Fibroblast of skin of scalp (primary cell): ENCODE measurements at places on chromosomes 4 and X.

DNA sequence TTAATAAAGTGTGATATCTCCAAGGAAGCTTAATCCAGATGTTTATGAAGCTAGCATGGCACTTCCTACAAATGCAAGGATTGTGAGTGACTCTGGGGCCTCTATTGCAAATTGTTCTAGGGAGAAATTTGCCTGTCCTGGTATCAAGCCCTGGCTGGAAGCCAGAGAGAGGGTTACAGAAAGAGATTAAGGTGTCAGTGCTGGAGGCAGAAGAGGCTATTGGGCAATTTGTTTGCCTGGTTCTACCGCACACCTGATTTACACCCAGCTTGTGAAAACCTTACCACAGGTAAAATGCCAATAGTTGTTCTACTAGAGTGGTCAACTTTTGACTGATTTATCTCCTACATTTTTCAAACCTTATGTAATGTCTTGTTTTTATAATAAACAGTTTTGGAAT, 186.7 kb upstream of the FAT1 start:
- no peak for DNase-seq

DNA sequence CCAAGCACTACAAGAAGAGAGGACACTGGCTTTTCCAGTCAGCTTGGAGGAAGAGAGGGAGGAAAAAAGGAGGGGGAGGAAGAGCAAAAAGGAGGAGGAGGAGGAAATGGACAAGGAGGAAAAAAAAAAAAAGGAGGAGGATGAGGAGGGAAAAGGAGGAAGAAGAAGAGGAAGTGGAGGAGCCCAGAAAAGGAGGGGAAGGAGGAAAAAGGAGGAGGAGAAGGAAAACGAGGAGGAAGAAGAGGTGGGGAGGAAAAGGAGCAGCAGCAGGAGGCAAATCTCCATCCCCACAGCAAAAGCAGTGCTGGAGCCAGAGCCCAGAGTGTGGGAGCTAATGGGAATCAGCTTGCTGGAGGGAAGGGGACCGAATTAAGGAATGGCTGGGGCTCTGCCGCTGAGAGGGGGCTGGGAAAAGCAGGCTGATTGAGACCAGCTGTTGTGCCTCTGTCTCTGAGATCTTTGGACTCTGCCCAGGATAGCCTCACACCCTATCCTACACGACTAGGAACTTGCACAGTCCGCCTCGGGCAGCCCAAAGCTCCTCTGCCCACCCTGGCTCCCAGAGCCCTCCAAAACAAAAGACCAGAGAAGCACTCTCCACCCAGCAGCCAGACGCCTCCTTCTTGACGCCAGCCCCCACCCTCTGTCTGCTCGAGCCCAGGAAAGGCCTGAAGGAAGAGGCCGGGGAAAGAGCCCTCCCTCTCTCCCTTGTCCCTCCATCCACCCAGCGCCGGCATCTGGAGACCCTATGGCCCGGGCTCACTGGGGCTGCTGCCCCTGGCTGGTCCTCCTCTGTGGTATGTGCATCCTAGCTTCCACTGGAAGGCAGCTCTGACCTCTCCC, at the start of gene XPNPEP2:
Gene XPNPEP2 (plus strand): TSS at position 514 of the 843 bp plus-strand sequence. CDS start 235 bp downstream, at position 749.
- peak; percentile 80 for DNase-seq

DNA sequence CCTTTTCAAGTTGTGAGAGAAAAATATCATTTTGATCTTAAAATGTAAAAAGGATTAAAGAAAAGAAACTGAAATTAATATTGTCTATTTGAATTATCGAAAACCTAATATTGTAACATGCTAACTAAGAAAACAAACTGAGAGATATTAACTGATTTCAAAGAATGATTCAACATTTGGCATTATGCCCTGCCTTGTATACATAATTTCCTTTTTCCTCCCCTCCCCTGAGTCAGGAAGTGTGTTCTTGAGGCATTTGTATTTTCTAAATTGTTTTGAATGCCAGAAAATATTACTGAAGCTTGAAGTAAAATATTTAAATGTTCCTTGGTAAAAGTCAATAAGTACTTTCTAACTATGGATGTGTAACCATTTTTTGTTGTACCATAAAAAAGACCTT, 49.4 kb downstream of the RPS6KA3 start:
- peak; percentile 56 for DNase-seq

- DNase-seq = no peak
Observed at GRCh38 chrX:16310326-16310725, 143.0 kb downstream of the MAGEB17 start.

- DNase-seq = no peak
Observed at GRCh38 chr4:56650262-56651055, 30.6 kb downstream of the HOPX start.

- no peak for DNase-seq
Observed at GRCh38 chrX:28709421-28709820, 122.2 kb downstream of the IL1RAPL1 start.

DNA sequence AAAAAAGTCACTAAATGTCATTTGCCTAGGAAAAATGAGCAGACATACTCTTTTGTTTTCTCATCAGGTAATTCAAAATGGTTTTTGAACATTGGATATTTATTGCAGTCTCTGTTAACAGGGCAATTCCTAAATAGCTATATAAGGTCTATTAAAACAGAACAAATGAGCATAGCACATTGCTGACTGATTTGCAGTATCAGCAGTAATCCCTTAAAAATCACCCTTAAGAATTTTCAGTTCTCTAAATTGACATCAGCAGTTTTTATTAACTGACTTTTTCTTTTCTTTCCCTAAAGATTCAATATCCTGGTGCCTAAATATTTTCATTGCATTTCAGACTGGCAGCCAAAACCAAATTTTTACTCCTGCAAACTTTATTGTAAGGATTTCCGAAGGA, 270.2 kb downstream of the FSTL5 start:
- no peak for DNase-seq

- peak; percentile 62 for DNase-seq
Observed at GRCh38 chr4:66000510-66001117, 330.3 kb upstream of the EPHA5 start.

DNA sequence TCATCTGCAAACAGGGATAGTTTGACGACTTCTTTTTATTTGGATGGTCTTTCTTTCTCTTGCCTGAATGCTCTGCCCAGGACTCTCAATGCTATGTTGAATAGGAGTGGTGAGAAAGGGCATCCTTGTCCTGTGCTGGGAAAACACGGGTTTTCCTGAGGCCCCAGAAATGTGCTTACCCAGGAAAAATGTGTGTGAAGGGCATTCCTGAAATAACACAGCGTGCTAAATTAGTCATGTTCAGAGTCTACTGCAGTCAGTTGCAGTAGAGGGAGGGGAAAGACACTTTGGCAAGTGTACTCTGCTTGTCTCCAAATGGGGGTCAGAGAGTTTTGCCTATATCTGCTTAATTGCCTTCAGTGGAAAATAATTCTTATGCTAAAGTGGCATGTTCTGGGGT, 153.9 kb downstream of the CCNG2 start:
- DNase-seq = peak; percentile 27

- no peak for DNase-seq
Observed at GRCh38 chrX:2185341-2186082, 315.3 kb downstream of the DHRSX start.

- peak; percentile 73 for DNase-seq
Observed at GRCh38 chr4:169201222-169202144, 69.3 kb downstream of the SH3RF1 start.

- DNase-seq = no peak
Observed at GRCh38 chrX:134172588-134173259, 64.3 kb upstream of the CCDC160 start.

- no peak for DNase-seq
Observed at GRCh38 chrX:153827903-153828302, 2.4 kb downstream of the PDZD4 start.

- DNase-seq = peak; percentile 99
Observed at GRCh38 chr4:137510557-137511265, 21.6 kb downstream of the PCDH18 start.

DNA sequence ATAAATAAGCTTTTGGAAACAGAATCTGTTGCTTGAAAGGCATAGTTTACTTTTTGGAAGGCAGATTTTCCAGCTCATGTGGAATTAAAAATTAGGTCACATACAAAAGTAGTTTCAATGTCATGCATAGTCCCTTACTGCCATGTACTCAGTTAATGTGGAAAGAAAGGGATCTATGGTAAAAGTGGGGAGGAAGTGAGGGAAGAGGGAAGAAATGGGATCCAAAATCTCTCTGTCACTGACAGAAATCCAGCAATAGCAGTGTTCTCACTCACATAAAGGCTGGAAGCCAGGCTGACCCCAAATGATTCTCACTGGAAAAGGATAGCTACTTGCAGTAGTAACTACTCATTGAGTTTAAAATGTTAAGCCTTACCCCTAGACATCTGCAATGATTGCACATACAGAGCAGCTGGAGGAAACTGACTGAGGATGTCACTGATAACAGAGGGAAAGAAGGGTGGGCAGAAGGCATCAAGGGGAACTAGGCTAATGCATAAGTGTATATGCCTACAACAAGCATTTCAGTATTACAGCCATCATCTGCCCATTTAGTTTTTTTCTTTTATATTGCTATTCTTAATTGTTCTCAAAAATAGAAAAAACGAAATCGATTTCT, 445.6 kb downstream of the FAT4 start:
- no peak for DNase-seq

- DNase-seq = no peak
Observed at GRCh38 chr4:138982754-138983153, 32.8 kb upstream of the NOCT start.

DNA sequence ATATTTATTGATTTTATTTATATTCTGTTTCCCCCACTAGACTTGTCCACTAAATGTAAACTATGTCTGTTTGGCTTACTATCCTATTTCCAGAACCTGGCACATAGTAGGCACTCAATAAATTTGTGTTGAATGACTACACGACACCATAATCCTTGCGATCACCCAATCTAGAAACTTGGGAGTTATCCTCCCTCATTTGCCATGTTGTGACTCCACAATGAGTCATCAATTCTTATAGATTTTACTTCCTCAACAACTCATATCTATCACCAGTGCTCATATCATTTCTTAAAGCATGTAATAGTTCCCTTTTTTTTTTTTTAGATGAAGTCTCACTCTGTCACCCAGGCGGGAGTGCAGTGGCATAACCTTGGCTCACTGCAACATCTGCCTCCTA, 39.9 kb upstream of the VAMP7 start:
- no peak for DNase-seq

- DNase-seq = no peak
Observed at GRCh38 chr4:40427128-40427527, 92.0 kb downstream of the CHRNA9 start.
